Choroid plexus epithelial cell (primary cell): ENCODE measurements at places on chromosomes 12 and 14.

GRCh38 chr14:98961191-98961590, 310.8 kb downstream of the BCL11B start:
- no peak for DNase-seq

DNA sequence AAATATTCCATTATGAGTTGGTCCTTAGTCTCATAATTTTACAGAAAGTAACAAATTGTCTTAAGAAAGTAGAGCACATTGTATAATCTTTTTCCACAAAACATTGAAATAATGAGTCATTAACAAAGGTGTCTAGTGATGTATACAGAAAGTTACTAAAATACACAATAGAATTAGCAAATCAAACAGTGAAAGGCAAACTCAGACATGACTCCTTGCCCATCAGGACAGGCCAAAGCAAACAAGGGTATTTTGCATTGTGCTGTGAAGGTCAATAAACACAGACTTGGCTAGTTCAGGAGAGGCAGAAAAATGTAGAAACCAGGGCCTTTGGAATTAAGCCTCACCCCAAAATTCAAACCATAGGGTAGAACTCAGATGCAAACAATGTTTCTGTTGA, 37.3 kb downstream of the SIX4 start:
- no peak for DNase-seq

DNA sequence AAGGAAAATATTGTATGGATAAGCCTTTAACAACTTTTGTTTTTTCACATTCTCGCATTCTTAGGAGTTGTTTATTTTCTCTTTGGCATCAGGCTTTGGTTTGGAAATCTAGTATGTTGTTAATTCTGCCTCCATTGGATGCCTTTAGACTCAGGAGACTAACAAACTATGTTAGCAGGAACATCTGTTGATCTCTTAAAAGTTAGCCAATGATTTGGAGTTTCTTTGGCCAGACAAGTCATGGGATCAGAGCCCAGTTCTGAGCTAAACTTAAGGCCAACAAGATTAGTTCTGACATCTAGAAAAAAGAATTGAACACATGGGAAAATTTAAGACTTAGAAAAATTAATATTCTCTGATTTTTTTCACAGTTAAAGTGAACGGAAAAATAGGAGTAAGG, 35.3 kb upstream of the STRAP start:
- peak; percentile 69 for DNase-seq

GRCh38 chr12:84411031-84411430, 501.6 kb downstream of the SLC6A15 start:
- DNase-seq = no peak

DNA sequence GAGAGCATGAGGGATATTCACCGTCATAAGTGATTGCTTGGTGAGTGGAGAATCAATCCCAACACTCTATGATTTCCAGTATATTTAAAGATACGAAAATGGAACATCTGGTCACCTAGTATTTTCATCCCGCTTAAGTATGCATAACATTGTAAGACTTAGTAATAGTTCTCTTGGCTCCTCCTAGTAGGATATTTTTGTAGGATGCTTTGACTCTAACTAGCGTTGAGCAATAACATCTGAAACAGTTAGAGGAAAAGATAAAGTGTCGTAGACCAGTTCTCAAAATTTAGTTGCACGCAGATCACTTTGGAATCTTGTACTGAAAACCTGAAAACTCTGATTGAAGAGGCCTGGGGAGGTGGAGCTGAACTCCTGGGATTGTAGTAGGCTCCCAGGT, 7.6 kb downstream of the SAMD4A start:
- no peak for DNase-seq

GRCh38 chr12:15928870-15929571, 17.9 kb downstream of the DERA start:
- no peak for DNase-seq

GRCh38 chr12:110619534-110619953, 5.6 kb downstream of the TCTN1 start:
- DNase-seq = no peak

- no peak for DNase-seq
Measured at GRCh38 chr12:21675096-21675495, 17.5 kb upstream of the LDHB start.

GRCh38 chr14:63893701-63894458, 41.1 kb downstream of the SYNE2 start:
- DNase-seq = peak; percentile 97

GRCh38 chr12:4051596-4051995, 178.4 kb upstream of the PARP11 start:
- no peak for DNase-seq
